Activated T-cell treated with anti-CD3 and anti-CD28 coated beads, Interleukin-2, amount 50 U/mL, for 72 hours (primary cell): ENCODE measurements at places on chromosomes 11 and 22.

- no peak for DNase-seq
These were observed 1.4 kb downstream of the SIGIRR start for GRCh38 chr11:413120-414081.

- DNase-seq = no peak
These were observed 893 bp downstream of the SLC36A4 start for GRCh38 chr11:93196816-93197379.

DNA sequence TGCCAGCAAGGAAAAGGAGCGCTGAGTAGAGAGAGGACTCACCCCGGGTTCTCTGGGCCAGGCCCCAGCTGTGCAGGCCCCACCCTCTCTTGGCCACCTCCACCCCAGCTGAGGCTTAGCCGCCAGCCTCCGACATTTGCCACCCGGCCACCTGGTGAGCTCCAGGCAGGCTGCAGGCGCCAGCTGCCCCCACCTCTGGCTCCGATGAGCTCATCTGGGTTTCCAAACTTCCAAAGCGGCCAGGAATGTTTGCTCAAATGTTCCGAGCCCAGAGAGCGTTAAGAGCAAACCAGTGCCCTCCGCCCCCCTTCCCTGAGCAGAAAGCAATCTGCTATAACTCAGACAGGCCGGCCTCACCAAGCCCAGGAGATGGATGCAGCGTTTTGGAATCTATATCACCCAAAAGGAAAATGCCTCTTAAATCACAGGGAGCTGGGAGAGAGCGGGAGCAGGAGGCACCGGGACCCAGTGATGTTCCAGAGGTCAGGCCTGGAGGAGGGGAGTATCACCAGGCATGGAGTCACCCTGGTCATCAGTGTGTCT is 9.1 kb upstream of the MN1 start:
- no peak for DNase-seq

DNA sequence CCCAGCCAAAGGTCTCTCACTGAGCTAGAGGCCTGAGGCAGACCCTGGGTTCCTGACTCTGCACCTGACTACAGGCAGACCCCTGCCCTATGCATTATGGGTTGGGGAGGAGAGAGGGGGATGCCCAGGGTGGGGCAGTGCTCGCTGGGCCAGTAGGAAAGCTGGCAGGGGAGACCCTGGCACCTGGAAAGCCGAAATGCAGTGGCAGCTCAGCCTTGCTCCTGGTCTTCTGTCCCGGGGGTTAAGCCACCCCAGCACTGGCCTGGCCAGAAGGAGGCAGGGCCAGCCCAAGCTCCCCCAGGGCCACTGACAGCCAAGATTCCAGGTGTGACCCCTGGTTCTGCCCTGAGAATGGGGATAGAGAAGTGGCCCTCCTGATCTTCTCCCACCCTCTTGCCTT is 5.4 kb downstream of the ARAP1 start:
- DNase-seq = no peak

GRCh38 chr11:7968686-7969085 is 3.4 kb upstream of the NLRP10 start:
- no peak for DNase-seq

- no peak for DNase-seq
These were observed 10.8 kb downstream of the DNAL4 start for GRCh38 chr22:38783095-38783615.

GRCh38 chr11:44028816-44029506 is 18.8 kb upstream of the ACCSL start:
- DNase-seq = no peak

- DNase-seq = no peak
These were observed 10.6 kb upstream of the GLYATL1 start for GRCh38 chr11:58928691-58929090.

DNA sequence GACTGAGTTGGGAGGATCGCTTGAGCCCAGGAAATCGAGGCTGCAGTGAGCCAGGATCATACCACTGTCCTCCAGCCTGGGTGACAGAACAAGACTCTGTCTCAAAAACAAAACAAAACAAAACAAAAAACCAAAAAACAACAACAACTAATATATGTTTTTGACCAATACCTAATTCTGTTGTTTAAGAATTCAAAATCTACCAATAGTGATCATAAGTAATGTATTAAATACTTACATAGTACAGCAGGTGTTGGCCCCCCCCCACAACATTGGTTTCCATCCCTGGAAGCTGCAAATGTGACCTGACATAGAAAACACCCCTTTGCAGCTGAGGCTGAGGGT is 74.7 kb downstream of the KCNQ1 start:
- no peak for DNase-seq

DNA sequence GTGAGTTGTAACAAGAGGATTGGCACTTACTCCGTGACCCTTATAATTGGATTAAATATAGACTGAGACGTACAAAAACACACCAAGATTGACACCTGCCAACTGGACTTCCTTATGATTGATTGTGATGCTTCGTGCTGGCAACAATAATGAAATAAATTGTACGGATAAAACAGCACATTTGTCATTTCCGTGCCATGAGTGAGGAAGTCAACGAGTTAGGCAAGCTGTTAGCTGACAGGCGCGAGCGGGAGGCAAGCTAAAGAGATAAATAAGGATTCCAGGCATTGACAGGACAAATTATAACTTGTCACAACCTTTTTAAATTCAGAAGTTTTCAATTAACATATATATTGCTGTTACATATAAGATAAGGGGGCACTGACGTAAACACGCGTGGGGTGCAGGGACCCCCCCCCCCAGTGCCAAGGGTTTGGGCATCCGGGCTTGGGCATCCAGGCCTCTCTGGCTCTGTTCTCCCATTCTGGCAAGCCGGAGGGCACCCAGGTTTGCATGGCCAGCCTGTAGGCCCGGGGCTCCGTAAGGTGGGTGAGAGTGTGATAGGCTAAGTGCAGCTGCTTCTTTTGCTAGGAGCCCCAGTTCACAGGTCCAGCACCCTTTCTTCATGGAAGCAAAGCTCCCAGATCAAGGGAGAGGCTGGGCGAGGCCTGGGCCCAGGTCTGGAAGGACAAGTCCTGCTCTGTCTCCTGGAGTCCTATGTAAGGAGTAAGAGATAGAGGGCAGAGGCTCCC is 11.2 kb upstream of the PAX6 start:
- no peak for DNase-seq

DNA sequence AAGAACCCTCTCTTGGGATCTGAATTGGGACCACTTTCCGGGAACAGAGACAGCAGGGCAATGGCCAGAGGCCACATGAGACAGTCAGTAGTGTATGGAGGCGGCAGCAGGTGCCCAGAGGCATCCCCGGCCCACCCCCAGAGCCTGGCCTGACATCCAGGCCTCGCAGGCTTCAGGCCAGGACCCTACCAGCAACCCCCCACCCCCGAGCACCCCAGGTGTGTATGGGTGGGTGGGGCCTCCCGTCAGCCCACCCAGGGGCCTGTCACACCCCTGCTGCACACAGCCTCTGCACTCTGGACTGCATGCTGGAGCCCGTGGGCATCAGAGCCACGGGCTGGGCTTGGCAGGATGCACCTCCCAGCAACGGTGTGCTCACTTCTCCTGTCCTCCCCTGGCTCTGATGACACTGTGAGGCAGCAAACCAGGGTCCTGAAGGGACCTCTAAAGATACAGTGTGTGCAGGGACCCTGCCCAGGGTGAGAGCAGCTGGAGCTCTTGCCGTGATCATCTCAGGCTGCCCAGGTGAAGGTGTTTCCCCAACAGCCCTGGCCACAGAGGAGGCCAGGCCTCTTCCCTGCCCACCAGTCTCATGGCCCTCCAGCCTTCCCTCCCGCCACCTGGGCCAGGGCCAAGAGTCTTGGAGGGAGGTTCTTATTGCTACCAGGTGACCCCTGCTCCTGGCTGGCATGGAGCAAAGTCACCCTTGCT is 88.8 kb upstream of the SEPTIN5 start:
- no peak for DNase-seq

DNA sequence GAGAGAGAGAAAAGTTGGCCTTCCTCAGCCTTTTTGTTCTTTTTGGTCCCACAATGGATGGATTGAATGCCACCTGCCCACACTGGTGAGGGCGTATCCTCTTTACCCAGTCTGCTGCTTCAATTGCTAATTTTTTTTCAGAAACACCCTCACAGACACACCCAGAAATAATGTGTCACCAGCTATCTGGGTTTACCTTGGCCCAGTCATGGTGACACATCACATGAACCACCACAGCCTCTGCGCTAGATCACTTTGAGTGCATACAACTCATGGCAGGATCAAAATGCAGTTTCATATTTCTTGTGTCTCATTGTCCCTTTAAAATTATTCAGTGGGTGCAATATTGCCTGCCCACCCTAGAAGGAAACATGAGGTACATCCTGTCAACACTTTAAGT is 63.3 kb downstream of the ADAMTS15 start:
- DNase-seq = no peak
